Activated CD4-positive, alpha-beta T cell treated with anti-CD3 and anti-CD28 coated beads for 4 hours (primary cell): ENCODE measurements at places on chromosomes 12 and 14.

DNA sequence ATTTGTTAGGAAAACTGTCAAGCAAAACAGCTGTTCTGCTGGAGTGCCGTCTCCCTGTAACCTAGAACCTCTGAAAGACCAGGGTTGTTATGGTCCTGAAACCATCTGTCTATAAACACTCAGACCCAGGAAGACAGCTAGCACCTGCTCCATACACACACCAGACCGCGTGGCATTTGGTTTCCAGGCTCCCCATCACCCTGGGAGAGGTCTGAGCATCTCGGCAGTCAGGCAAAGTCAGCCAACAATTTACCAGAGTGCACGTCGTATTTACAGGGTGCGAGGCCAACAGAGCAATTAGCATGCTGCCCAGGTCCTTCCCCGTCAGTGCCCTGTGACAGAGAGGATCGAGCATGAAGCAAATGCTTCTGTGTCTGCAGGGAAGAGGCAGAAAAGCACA lies 272.5 kb downstream of the SLC15A4 start:
- no peak for DNase-seq

DNA sequence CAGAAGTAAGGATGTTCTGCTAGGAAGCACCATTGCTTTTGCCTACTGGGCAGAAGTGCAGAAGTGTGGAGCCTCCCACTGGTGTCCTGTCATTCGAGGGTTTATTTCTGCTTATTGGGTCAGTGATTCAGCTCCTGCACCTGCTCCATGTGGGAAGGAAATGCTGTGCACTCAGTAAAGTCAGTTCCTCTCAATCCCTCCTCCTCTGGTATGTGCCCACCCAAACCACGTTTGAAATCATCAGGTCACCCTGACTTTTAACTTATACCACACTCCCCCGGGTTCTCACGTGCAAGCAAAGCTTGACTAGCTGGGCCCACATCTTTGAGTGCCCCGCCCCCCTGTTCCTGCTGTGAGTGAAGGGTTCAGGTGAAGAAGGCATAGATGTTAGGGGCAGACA lies 223.7 kb downstream of the CHST11 start:
- no peak for DNase-seq

DNA sequence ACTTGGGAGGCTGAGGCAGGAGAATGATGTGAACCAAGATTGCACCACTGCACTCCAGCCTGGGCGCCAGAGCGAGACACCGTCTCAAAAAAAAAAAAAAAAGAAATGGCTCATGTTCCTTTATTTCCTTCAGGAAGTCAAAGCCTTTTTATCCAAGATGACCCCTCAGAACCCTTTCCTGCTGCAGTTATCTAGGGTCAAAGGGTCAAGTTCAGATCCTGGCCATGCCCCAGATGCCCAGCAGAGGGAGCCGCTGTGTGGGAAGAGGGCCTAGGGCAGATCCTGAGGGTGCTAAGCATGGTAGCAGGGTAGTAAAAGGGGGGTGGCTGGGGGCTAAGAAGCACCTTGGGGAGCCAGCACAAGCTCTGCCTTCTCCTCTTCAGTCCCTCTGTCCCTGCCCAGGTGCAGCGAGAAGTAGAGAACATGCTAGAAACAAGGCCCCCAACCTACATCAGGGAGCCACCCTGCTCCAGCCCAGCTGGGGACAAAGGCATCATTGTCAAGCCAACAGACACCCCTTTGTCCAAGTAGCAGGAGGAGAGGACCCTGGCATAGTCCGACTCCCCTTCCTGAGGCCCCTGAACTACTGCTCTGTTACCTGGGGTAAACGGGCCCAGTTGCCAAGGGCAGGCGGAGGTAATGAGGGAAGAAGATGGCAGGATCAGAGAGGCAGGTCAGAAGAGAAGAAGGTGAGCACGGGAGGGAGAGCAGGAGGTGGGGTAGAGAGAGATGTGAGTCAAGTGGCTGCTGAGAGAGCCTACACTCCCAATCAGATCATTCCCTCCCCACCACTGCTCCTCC lies 6.5 kb downstream of the NFE2 start:
- DNase-seq: peak; percentile 57

DNA sequence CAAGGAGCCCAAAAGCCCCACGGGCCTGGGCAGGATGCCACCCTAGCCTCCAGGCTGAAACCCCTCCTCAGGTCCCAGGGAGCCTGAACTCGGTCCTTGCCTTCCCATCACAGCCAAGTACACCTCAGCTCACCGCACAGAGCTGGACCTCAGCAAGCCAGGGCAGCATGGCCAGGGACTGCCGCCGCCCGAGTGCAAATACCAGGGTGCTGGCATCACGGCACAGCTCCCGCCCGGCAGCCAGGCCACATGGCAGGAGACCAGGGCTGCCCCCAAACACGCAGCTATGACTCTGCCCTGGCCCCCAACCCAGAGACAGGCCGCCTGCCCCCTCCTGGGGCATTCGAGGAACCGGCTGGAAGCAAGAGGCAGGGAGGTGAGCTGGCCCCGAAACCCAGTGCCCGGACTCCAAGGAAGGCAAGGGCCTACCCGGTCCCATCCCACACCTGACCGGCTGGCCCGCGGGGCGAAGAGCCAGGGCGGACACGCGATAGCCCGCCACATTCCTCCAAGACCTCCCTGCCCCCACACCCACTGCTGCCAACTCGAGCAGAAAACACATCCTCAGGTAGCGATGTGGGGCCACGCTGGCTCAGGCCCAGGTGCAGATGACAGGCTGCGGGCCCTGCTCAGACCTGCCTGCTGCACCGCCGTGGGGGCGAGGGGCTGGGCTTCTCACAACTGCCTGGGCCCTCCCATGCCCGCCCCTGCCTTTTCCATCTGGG lies 2.7 kb downstream of the JAG2 start:
- DNase-seq: no peak

DNA sequence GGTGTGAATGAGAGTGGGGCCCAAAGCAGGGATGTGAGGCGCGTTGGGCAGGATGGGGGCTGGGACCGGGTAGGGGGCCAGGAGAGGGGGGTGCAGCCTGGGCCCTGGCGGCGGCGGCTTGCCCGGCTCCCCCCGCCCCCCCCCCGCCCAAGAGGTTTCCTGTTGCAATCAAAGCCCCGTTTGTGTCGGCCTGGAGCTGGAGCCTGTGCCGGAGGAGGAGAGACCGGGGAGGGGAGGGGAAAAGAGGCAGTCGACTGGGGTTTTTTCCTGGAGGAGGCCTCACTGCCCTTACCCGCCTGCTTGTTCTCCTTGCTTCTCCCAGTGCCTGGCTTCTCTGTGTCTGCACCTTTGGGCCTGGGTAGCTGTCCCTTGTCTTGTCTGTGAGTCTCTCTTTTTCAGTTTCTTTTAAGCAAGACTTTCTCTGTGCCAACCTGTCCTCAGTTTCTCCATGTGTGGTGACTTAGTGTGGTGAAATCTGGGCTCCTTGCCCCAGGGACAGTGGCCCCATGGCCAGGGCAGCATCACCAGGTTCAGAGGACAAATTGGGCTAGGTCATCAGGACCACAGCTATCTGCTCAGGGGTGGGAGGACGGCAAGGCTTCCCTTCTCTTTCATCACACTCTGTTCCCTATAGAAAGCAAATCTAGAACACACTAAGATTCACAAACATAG lies 8.5 kb downstream of the RARG start:
- DNase-seq: no peak

DNA sequence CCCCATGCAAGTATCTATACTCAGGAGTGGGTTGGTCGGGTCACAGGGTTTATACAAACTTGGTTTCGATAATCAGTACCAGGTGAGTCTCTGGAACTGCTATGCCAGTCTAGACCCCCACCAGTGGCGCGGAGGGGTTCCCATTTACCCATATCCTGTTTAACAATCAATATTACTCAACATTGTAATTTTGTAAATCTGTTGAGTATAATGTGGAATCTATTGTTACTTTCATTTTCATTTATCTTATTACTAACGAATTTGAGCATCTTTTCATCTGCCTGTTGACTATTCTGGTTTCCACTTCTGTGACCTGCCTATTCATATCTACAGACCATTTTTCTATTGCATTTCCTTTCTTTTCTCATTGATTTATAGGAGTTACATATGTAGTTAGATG lies 275.2 kb upstream of the CRY1 start:
- DNase-seq: peak; percentile 42

- DNase-seq: no peak
Observed at GRCh38 chr12:79552192-79552591, 138.6 kb downstream of the PAWR start.
